CD4-positive, CD25-positive, alpha-beta regulatory T cell (primary cell): ENCODE measurements at places on chromosomes 5 and 9. TPM values are rescaled to one million over a fixed set of nuclear protein-coding genes. Genes with fewer than 3 reads are reported as not detected.

GRCh38 chr5:67195406-67196275, 958 bp downstream of the CD180 start:
- H3K27ac ChIP-seq = no peak overlapping the region
- no peak overlapping the region for H3K4me3 ChIP-seq
- H3K4me1 ChIP-seq = peaks cover 4% of the 10 kb centered on the region
- no peak for DNase-seq

- H3K27me3 ChIP-seq = no peaks in the 10 kb centered on the region
- no peak overlapping the region for H3K27ac ChIP-seq
- no peaks in the 10 kb centered on the region for H3K36me3 ChIP-seq
- H3K4me1 ChIP-seq = peaks cover 22% of the 10 kb centered on the region
- no peak for DNase-seq
- no peak overlapping the region for H3K4me3 ChIP-seq
These were observed 36.3 kb upstream of the CRB2 start for GRCh38 chr9:123319541-123320339.

DNA sequence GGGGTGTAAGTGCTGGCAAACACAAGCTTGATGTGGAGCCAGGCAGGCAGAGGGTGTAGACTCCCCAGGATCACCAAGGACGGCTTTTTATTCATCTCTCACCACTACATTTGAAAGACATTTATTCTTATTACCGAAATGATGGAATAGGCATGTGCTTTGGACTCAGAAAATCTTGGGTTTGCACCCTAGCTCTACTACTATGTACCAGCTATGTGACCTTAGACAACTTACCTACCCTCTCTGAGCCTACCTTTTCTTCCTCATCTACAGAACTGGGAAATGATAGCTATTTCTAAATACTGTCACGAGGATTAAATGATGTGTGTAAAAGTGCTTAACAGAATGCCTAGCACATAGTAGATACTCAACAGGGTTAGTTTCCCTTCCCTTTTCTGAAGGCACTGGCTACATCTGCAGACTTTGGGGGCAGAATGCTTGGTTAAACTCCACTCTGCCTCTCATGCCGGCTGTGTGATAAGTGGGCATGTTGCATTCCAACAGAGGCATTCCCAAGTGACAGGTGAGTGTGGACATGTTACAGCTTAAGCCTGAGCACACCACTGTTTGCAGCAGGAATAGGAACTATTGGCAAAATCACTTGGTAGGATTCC, 94.8 kb downstream of the SLC1A3 start:
- H3K4me1 ChIP-seq = no peaks in the 10 kb centered on the region
- H3K27me3 ChIP-seq = peaks cover 1% of the 10 kb centered on the region
- peaks cover 2% of the 10 kb centered on the region for H3K36me3 ChIP-seq
- no peak overlapping the region for H3K27ac ChIP-seq
- no peak for DNase-seq

DNA sequence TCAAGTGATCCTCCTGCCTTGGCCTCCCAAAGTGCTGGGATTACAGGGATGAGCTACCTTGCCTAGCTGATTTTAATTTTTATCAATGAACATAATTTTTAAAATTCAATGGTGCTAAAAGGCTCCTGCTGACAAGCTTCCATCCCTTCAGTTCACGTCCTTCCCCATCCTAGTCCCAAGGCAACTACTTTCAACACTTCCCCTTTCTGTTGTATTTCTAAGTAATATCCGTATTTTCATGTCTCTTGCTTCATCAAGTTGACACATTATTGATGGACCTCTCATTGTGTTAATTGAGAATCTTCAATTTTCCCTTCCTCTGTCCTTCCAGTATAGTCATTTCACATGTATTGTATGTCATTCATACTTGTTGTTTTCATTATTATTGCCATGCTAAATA, 93.8 kb upstream of the RASGRF2 start:
- no peak overlapping the region for H3K4me3 ChIP-seq
- H3K27me3 ChIP-seq = no peaks in the 10 kb centered on the region
- peaks cover 15% of the 10 kb centered on the region for H3K36me3 ChIP-seq
- no peaks in the 10 kb centered on the region for H3K4me1 ChIP-seq

- peaks cover 12% of the 10 kb centered on the region for H3K27me3 ChIP-seq
- no peak overlapping the region for H3K4me3 ChIP-seq
- no peak overlapping the region for H3K27ac ChIP-seq
- no peaks in the 10 kb centered on the region for H3K36me3 ChIP-seq
- no peak for DNase-seq
- no peaks in the 10 kb centered on the region for H3K4me1 ChIP-seq
These were observed 808 bp downstream of the SPOCK1 start for GRCh38 chr5:137498301-137498735.

GRCh38 chr5:143492783-143493182, 89.3 kb upstream of the NR3C1 start:
- no peaks in the 10 kb centered on the region for H3K27me3 ChIP-seq
- H3K4me1 ChIP-seq = no peaks in the 10 kb centered on the region
- no peaks in the 10 kb centered on the region for H3K36me3 ChIP-seq
- no peak for DNase-seq
- H3K27ac ChIP-seq = no peak overlapping the region

DNA sequence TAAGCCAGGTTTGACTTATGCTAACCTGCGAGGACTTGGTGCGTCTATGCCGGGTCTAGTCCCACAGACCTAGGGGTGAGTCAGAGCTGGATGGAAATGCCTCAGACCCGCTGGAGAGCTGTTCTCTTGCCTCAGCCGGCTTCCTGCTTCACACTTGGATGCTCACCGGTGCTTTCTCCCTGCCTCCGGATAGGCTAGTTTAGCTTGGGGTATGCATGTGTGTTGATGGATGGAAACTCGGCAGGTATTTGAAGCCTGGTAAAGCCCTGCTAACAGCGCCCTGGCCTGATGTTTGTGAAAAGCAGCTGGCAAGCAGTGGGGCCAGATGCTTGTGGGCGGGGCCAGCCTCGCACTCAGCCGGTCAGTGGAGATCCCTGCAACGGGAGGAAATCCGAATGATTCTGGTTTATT, 29.3 kb downstream of the PRRC2B start:
- no peaks in the 10 kb centered on the region for H3K27me3 ChIP-seq
- H3K4me3 ChIP-seq = peak overlapping the region; percentile 7
- no peak overlapping the region for H3K27ac ChIP-seq
- peaks cover 48% of the 10 kb centered on the region for H3K4me1 ChIP-seq
- no peak for DNase-seq

DNA sequence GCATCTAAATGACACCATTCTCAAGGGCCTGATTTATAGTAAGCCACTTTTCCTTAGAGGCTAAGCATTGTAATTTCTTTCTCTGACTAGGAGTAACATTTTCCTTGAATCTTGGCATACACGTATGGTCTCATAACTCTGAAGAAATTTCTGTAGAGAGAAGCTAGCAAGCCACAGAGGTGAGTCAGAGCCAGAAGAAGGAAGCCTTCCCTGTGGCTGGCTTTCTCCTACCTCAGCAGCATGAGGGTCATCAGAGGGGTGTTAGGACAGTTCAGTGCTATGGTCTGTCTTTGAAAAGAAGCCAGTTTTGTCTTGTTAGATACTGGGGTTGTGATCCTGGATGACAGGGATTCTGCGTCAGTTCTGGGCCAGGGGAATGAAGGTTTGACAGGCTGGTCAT, 3.2 kb downstream of the SNX30 start:
- no peak overlapping the region for H3K4me3 ChIP-seq
- H3K27ac ChIP-seq = no peak overlapping the region
- no peaks in the 10 kb centered on the region for H3K36me3 ChIP-seq
- DNase-seq = no peak

DNA sequence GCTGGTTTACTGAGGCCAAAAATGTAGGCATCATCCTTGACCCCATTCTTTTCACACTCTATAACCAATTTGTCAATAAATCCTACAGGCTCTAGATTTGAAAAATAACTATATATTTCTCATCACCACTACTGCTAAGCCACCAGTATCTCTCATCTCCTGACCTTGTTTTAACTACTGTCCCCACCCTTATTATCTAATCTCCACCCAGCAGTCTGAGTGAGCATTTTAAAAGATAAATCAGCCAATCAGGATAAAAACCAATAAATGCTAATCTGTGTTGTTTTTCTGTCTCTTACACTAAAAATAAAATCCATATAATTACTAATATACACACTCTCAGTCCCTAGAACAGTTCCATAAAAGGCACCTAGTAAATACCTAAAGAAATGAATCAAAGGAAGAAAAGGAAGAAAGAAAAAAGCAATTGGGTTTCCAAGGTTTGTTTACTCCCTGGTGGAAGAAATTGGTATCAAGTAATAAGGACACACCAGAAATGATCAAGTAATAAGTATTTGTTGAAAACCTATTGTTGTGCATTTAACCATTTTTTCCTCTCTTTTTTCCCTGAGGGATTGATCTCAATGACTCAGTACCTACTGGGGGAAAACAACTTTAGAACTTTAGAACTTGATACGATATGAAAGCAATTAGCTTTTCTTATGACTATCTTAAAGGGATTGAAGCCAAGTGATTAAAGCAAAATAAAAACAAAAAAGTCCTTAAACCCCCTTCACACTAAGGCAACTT, 19.3 kb downstream of the MRPS27 start:
- H3K4me3 ChIP-seq = no peak overlapping the region
- H3K27me3 ChIP-seq = no peaks in the 10 kb centered on the region
- DNase-seq = no peak
- H3K36me3 ChIP-seq = peaks cover 14% of the 10 kb centered on the region
- H3K27ac ChIP-seq = no peak overlapping the region

DNA sequence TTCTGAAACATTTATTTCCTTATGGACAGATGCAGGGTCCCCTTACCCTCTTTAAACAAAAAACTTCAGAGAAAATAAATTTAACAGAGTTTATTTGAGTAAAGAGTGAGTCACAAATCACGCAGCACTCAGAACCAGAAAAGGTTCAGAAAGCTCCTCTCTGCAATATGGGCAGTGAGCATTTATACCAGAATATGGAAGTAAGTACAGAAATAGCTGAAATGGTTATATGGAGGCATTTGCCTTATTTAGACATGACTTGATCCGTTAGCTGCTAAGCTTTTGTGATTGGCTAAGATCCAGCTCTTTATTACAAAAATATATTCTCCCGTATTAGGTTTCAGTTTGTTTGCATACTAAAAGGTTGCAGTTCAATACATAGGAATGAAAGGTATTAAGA, 1554.1 kb downstream of the EFNA5 start:
- H3K27ac ChIP-seq = no peak overlapping the region
- H3K27me3 ChIP-seq = no peaks in the 10 kb centered on the region
- no peaks in the 10 kb centered on the region for H3K36me3 ChIP-seq
- no peak for DNase-seq
- no peak overlapping the region for H3K4me3 ChIP-seq
- no peaks in the 10 kb centered on the region for H3K4me1 ChIP-seq

DNA sequence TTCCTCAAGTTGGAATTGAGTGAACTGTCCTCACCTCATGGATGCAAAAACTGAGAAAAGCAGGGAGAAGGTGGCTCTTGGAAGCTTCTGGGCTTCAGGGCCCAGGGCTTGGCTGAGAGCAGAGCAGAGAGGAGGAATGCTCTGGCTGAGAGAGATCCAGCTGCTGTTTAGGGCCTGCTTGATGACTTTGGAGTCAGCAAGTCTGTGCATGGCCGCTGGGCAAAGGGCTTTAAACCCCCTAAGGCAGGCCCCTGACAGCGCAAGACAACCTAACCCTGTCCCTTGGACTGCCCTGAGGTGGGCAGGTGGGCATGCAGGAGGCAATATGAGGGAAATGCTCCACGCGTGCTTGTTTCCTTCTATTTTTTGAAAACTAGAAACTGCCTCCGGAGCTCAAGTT, 8.6 kb downstream of the STC2 start:
- no peak overlapping the region for H3K4me3 ChIP-seq
- H3K27me3 ChIP-seq = peaks cover 11% of the 10 kb centered on the region
- no peak overlapping the region for H3K27ac ChIP-seq
- DNase-seq = no peak
- H3K4me1 ChIP-seq = no peaks in the 10 kb centered on the region

DNA sequence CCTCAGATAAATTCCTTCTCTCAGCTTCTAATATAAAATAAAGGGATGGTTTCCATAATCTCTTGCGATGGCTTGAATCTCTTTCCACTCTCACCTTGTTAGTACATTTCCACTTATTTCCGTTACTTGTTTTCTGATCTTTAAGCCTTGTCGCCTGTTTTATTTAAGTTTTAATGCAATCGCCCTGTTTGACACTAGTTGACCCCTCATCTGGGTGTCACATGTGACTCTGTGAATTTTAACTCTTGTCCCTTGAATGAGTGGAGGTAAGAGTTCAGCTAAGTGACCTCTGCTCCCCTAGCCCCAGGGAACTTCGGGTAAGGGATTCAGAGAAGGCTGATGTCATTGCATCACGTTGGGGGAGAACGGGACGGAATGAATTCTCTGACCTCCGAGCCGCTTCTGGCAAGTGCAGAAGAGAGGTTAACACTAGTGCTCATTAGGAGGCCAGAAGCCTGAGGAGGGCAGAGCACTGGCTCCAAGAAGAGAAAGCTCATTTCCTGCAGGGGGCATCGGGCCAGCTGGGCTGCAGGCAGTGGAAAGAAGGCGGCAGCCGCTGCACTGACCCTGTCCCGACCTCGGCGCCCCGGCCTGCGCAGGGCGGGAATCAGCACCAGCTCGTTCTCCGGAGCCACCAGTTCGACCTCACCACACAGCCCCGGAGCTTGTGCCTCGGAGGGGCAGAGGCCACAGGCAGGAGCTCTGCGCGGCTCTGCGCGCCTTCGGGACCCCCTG, 569 bp downstream of the HINT2 start:
- peaks cover 32% of the 10 kb centered on the region for H3K4me1 ChIP-seq
- peak; percentile 68 for DNase-seq
- H3K27ac ChIP-seq = peak overlapping the region; percentile 81
- H3K4me3 ChIP-seq = peak overlapping the region; percentile 76
- H3K27me3 ChIP-seq = peaks cover 3% of the 10 kb centered on the region

DNA sequence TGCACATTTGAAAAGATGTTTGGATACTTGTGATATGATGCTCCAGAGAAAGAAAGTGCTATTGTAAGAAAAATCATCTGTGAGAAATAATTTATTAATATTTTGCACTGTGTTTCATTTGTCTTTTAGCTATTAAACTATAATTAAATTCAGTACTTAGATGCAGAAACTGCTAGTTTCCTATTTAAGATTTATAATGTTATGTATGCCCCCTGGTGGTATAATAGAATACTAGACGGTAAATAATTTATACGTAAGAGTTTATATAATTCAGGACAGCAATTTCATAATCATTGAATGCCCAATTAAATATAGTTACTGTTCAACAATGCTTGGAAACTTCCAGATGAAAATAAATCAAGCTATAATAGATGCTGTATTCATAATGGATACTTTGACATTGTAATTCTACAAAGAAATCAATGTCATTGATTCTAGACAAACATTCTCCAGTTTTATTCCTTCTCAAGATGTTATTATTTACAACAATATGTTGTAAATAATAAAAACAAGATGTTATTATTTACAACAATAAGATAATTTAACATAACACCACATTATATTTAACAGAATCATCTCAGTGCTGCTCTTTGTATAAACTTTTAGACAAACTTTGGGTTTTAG, 101.0 kb downstream of the TMEM232 start:
- no peaks in the 10 kb centered on the region for H3K4me1 ChIP-seq
- DNase-seq = peak; percentile 43
- H3K36me3 ChIP-seq = no peaks in the 10 kb centered on the region
- no peaks in the 10 kb centered on the region for H3K27me3 ChIP-seq

The PCDHB14 gene
- not detected for polyA plus RNA-seq

The BASP1 gene
- 0.51 TPM for polyA plus RNA-seq

The ENTPD2 gene
- polyA plus RNA-seq = not detected
